ENCODE measurements at places on chromosomes 5 and 9.
A peak's percentile ranks its signal among the peaks of the same experiment; 100 is the strongest.

DNA sequence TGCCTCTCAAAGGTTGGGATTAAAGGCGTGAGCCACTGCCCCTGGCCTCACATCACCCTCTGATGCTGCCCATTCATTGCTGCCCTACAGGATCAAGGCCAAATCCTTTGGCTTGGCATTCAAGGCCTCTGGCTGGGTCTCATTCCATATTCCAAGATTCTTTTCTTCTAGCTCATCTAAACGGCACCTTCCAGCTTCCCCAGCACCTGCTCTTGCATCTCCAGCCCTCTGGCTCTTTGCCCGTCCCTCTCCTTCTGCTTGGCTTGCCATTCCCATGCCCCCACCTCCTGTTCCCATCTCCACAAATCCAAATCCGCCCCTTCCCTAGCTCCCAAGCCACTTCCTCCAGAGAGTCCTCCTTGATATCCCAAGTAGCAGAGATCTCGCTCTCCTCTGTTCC lies 33.1 kb downstream of the CORO2A start:
- no peak for DNase-seq

- DNase-seq = no peak
Observed at GRCh38 chr5:150291388-150292385, 2.1 kb upstream of the CAMK2A start.

DNA sequence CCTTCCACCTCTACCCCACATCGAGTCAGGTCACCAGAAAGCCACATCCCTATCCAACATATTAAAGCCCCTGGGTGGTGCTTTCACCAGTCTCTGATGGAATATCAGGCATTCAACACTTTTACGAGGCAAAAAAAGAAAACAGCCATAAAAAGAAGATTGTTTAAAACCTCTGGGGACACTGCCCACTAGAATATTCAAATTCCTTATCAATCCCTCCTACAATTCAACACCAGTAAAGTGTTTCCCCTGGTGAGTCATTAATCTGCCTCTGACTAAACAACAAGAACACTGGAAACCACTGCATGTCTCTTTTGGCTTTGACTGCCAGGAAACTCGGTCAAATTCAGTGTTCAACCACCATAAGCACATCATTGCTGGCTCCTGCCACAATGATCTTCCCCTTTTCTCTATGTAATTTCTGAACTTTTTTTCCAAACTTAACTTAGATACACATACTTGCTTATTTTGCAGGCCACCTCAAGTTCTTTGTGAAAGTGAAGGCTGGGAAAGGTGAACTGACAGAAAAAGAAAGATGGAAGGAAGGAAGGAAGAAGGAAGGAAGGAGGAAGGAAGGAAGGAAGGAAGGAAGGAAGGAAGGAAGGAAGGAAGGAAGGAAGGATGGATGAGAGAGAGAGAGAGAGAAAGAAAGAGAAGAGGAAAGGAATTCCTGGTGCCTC lies 105.3 kb downstream of the PAX5 start:
- peak; percentile 68 for DNase-seq

- peak; percentile 87 for DNase-seq
Observed at GRCh38 chr9:755454-756381, 85.8 kb upstream of the DMRT1 start.

DNA sequence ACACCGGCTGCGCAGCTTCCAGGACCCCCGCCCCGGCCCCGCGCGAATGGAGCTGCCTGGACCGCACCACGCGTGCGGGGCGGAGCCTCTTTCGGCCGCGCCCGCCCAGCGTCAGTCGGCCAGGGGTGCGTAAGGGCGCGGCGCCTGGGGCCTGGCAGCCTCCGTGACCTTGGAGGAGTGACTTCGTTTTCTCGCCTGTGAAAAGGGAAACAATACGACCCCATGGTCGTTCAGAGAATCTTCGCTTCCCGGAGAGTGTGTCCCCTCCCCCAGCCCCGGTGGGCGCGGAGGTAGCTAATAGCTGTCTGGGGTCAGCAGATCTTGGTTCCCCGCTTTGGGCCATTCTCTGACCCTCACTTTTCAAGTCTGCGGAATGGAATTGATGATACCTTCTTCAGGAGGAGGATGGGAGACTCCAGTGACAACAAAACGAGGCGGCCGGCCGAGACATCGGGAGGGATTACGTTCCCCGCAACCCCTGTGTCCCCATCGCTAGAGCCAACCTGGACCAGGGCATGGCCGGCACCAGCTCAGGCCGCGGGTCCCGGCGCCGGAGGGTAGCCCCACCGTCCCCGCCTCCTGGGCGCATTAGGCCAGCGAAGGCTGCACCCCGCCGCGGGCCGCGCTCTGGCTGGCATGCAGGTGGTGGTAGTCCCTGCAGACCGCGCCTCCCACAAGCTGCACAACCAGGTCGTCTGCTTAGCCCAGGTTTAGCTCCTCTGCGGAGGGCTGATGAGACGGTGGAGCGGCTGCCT lies 5.5 kb upstream of the CDHR2 start:
- DNase-seq = peak; percentile 85

DNA sequence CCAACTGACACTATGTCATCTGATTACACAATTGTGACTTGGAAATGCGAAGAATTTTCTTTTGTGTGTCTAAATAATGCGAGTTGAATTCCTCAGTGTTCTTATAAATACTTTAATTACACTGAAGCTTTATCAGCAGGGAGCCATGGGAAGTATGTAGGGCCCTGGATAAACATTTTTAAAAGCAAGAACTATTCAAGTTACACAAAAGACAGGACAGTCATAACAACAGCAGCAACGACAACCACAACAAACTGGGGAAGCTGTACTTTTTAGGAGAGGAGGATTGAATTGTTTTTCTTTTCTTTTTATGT lies 250.3 kb upstream of the ZNF608 start:
- no peak for DNase-seq

GRCh38 chr9:18675332-18675731 lies 201.4 kb downstream of the ADAMTSL1 start:
- DNase-seq = no peak

DNA sequence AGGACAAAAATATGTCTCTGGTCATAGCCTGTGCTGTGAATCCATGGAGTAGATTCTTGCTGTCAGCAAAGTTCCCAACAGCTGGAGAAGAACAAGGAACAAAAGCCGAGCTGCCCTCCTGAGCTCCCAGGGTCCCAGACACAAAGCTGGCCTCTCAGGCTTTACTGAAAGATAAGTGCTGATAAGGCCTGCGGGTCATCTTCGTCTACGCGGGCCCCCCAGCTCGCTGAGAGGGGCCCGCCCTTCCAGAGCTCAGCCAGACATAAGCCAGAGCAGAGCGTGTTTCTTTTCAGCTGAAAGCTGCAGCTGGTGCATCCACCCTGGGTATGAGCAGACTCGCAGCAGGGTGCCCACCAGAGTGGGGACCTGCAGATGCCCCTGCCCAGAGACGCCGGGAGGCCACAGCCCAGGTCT lies 84.7 kb downstream of the HSD17B3 start:
- DNase-seq = no peak

GRCh38 chr9:109150925-109151545 lies 16.0 kb downstream of the FRRS1L start:
- no peak for DNase-seq

DNA sequence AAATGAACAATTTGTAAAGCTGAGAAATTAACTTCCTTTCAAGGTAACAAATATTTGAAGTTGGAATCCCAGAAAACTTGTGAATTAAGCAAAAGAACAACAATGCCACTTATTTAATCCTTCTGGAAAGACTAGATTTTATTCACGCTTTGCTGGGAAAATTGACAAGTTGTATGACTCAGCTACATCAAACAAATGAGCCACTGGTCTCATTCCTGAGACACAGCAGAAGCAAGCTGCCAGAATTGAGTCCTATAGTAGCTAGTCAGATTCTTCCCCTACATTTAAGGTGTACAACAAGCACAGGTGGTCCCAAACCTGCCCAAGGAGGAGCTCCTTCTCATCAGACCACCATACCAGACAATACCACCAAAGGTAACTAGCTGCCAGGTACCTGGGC lies 280.7 kb downstream of the SPOCK1 start:
- no peak for DNase-seq

DNA sequence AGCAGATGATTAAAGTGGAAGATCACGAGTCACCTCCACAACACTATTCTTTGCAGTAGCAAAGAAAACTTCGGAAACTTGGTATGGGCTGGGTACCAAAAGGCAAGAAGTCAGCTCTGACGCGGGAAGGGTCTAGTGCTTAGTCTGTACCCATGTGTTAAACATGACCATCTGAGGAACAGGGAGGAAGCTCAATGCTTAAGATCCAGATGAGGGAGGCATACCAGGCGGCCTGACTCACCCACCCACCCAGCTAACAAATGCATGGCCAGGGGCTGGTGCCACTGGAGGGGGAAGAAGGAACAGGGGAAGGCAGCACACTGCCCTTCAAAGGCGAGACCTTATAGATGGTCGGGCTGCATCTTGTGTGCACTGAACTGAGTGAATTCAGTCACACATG lies 41.8 kb downstream of the CAMSAP1 start:
- DNase-seq = no peak

DNA sequence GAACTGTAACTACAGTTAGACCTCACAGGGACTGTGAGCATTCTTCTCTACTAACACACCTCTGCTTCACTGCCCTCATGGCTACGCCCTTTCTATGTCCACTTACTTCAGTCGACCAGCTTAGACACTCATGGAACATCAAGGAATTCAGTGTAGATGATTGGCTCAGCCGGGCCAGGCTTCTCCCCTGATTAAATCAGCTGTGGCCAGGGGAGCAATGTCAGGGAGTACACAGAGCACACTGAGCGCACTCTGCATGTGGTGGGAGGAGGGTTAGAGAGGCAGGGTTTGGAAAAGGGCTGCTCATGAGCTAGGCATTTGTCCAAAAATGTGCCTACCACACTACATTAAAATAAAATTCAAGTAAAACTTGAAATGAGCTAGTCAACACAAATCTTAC lies 400.5 kb downstream of the ARRDC3 start:
- no peak for DNase-seq

- no peak for DNase-seq
Observed at GRCh38 chr5:91535499-91535898, 152.4 kb upstream of the ARRDC3 start.
